Karpas-422 (cell line): ENCODE measurements at places on chromosomes 7 and 10.

GRCh38 chr10:35223016-35223415 is 96.4 kb downstream of the CREM start:
- peak; percentile 48 for DNase-seq

DNA sequence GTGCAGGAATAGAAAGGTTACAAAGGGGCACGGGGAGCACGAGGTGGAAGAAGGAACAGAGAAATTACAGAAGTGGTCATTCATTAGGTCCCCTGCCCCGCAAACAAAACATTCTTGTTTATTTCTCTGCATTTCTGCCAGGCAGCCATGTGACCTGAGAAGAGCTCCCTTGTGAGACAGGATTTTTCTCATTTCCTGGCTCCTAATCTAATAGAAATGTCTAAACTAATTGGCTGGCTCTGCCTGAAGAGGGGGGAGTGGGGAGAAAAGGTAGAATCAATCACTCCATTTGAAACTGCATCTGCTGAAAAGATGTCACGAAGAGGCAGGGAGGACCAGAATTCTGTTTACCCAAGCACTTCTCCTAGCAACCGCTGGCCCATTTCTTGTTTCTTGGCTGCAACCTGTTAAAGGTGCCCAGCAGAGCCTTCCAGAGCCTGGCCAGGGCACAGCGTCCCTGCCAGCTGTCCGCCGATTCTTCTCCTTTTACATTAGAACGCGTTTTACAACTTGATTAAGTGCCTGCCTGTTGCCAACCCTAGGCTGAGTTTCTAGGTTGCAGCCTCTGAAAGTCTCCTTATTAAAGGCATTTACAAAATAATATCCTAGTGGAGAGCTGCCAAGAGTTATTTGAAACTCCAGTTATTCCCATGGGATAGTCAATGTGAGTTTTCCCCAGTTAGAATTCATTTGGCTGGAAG is 1227.6 kb downstream of the TYW1 start:
- DNase-seq = no peak

GRCh38 chr10:112343056-112343806 is 30.7 kb upstream of the ACSL5 start:
- no peak for DNase-seq

DNA sequence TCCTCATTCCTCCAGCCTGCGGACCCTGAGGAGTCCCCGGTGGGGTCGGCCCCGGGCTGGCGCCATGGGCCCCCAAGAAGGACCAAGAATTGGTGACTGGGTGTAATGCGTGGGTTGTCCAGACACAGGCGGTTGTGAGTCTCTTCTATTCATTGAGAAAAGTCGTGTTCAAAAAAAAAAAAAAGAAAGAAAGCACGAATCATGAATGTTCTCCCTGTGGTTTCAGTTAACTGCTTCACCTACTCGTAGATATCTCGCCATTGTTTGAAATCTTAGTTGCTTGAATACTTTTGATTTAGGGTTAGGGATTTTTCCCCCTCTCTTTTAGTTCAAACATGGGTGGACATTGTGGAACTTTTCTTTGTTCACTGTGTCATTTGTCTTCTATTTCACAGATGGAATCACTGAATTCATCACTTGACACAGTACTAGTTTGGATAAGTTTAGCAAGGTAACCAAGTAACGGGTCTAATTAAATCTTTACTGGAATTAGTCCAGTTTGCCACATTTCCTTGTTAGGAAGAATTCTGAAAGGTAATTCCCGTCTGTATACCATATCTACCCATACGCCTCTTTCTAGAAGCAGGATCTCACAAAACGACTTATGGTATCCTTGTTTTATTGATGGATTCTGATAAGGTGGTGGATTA is 775 bp downstream of the STARD3NL start:
- DNase-seq = peak; percentile 51

- no peak for DNase-seq
Measured at GRCh38 chr10:77837925-77838595, 88.5 kb downstream of the DLG5 start.

DNA sequence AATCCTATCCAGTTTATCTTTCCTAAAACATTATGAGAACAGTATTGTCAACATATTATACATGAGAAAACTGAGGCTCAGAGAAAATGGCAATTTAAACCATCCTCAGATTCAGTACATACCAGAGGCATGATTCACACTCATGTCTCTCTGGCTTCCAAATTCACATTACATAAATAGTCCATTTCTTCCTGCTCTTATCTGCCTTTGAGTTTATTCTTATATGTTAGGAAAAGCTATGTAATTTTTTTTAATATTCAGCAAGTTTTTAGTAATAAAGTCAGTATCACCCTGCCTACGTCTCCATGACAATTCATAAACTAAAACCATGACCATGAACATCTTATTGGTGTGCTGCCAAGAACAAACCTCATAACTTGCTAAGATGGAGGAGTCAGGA is 1260.2 kb upstream of the SORCS1 start:
- DNase-seq = no peak

DNA sequence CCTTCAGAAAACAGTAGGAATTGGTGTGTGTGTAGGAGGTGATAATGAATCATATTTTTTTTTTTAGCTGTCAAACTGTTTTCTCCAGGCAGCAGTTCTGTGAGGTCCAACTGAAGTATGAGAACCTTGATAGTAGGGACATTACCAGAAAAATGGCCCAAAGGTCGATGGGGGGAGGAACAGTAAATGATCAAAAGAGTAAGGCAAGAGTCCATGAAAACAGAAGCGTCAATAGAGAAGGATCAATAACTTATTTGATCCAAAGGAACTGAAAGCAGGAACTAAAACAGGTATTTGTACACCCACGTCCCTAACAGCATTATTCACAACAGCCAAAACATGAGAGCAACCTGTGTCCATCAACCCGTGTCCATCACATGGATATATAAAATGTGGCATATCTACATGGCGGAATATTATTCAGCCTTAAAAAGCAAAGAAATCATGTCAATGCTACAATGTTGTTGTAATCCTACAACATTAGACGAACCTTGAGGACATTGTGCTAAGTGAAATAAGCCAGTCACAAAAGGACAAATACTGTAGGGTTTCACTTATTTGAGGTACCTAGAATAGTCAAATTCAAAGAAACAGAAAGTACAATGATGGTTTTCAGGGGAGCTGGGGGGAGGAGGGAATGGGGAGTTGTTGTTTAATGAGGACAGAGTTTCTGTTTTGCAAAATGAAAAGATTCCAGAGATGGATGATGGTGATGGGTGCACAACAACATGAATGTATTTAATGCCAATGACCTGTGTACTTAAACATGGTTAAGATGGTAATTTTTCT is 214.0 kb upstream of the KLF14 start:
- no peak for DNase-seq

- DNase-seq = no peak
Measured at GRCh38 chr10:75827587-75828021, 396.2 kb downstream of the LRMDA start.

- DNase-seq = peak; percentile 87
Measured at GRCh38 chr10:26310361-26310760, 93.8 kb downstream of the GAD2 start.

GRCh38 chr10:129648856-129649255 is 181.8 kb downstream of the MGMT start:
- no peak for DNase-seq

DNA sequence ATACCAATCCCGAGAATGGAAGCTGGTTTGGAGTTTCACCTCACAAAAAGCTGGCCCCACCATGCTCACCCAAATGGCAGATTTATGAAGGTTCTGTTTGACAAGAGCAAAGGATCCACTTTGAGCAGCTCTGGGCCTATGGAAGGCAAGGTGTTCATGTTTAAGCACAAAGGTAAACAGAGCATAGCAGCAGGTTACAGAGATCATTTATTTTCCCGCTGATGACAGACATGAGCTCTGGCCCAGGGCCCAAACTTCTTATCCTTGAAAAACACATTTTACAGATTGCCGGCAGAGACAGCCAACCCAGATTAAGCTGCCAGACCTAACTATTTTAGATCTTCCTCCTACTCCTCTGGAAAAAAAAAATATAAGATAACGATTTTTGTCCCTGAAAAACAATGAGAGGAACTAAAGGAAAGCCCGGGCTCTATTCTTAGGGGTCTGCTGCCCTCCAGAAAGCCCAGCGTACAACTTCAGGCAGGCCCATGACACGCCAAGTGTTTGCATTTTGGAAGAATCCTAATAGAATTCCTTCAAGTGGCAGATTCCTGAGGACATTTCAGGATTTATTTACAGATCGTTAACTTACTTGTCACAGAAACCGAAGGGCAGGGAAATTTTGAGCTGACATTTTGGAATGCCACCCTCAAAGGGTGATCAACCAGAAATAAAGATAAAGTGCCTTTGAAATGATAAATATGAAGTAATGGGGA is 40.0 kb downstream of the SYPL1 start:
- no peak for DNase-seq

DNA sequence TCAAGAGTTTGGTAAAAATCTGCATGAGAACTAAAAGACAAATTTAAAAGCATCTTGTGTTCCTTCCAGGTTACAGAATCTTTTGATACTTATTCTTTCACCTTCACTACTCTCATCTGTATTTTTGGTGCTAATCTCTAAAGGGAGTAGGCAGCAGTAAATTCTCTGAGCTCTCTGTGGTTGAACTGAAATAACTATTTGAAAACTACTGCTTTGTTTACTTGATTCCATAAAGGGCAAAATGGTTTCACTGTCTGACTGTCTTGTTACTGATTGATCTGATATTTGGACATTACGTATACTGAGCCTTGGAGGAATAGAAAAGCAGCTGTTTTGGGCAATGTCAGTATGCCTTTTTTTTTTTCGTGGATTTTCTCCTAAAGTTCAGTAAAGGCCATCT is 103.3 kb downstream of the CHRM2 start:
- no peak for DNase-seq

GRCh38 chr10:76733441-76733936 is 904.1 kb downstream of the KCNMA1 start:
- DNase-seq = no peak

DNA sequence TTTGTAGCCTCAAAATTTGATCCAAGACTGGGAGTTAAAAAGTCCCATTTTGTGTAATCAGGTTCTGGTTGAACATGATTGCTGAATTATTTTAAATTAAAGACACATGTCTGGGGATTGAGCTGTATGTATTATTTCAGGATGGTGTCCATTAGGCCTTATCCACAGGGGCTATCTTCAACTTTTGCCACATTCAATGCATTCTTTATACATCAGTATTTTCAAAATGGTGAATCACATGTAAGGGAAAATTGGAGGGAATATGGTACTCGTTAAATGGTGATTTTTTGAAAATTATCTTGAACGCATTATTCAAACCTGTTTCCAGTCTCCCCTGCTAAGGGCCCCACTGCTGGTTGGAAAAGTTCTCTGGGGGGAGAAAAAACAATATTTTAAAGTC is 367.7 kb upstream of the NPVF start:
- DNase-seq = no peak

DNA sequence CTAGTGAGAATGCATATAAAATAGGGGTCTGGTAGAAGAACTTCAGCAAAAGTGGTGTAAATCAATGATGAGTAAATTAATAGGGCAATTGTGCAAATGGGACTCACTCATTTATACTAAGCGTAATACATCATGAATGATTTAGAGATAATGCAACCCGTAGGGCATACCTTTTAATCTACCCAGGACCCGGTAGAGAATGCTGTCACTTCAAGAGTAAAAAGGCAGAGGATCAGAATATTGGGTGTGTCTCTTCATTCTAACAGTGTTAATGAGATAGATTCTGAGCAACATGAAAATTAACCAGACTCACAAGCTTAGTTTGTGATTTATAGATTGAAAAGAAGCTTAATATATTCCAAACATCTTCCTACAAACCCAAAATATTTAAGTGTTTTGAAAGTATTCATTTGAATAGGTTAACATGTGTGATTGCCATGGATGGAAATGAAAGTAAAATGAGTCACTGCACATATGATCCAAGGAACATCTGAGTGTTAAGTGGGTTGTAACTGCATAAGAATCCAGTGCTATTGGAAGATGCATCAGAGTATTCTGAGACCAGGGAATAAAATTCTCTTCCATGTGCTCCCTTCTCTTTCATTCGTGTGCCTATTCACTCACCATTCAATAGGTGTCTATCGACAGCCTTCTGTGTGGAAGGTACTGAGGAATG is 690.6 kb downstream of the AUTS2 start:
- no peak for DNase-seq

GRCh38 chr10:73744664-73744975 is 448 bp downstream of the SEC24C start:
- DNase-seq = peak; percentile 74

- peak; percentile 23 for DNase-seq
Measured at GRCh38 chr7:132309102-132309805, 267.0 kb downstream of the PLXNA4 start.

DNA sequence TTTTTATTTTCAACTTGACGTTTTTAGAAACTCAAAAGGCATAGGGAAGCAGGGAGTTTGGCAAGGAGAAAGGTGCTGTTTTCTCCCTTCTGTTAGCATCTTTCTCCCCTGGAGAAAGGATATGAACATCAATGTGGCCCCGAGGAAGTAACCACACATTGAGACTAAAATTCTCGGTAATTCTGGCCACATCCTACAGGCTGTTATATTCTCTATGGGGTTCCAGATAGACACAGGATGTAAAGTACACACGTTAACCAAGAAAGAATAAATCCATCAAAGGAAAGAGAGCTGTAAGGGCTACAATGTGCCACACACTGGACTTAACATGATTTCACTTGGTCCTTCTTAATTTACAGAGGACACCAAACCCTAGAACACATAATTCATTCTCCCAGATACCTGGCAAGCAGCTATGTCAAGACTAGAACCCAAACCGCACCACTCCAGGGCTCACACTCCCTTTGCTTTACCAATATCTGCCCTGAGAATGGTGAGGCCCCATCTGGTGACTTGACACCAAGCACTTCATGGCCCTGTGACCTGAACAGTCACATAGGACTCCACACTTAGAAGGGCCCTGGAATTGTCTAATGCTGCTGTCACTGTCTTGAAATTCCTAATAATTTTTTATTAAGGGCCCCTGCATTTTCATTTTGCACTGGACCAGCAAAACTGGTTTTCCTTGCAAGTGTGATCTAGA is 73.9 kb downstream of the PRLHR start:
- no peak for DNase-seq

- no peak for DNase-seq
Measured at GRCh38 chr10:57336341-57336740, 931.4 kb downstream of the IPMK start.

DNA sequence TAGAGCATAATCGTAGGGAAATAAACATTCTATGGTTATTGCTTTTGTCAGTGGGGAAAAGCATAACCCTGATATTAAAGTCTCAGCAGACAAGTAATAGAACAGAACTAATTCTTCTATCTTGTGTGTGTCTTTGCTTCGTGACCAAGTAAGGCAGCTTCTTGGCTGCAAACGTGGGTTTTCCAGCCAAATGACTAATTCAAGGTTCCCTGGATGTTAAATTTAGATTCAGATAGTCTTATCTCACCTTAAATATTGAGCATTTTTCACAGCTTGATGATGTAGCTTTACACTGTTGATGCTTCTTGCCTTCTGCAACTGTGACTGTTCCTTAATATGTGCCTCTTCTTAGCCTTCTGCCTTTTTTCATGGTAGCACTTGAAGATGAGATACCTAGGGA is 113.0 kb downstream of the EXOC4 start:
- no peak for DNase-seq

GRCh38 chr10:47454008-47454779 is 29.7 kb downstream of the ANXA8 start:
- peak; percentile 31 for DNase-seq
